Stimulated activated CD8-positive, alpha-beta memory T cell treated with anti-CD3 and anti-CD28 coated beads, Interleukin-15, amount 100 ng/mL, for 4 hours (primary cell): ENCODE measurements at places on chromosomes 2 and 18.

GRCh38 chr2:235827585-235827992, 333.7 kb downstream of the AGAP1 start:
- DNase-seq: no peak

GRCh38 chr2:64866797-64867196, 122.4 kb upstream of the SLC1A4 start:
- DNase-seq: no peak

GRCh38 chr2:191401287-191401686, 156.1 kb downstream of the MYO1B start:
- no peak for DNase-seq

- no peak for DNase-seq
These were observed 37.3 kb downstream of the CAPN13 start for GRCh38 chr2:30769891-30770462.

DNA sequence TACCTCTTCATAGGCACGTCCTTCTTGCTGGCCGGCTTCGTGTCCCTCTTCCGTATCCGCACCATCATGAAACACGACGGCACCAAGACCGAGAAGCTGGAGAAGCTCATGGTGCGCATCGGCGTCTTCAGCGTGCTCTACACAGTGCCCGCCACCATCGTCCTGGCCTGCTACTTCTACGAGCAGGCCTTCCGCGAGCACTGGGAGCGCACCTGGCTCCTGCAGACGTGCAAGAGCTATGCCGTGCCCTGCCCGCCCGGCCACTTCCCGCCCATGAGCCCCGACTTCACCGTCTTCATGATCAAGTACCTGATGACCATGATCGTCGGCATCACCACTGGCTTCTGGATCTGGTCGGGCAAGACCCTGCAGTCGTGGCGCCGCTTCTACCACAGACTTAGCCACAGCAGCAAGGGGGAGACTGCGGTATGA, 2.3 kb downstream of the FZD7 start:
- DNase-seq: no peak

GRCh38 chr2:44663471-44664073, 277.9 kb upstream of the SIX3 start:
- no peak for DNase-seq

GRCh38 chr18:47522359-47522758, 270.9 kb upstream of the SKOR2 start:
- no peak for DNase-seq

DNA sequence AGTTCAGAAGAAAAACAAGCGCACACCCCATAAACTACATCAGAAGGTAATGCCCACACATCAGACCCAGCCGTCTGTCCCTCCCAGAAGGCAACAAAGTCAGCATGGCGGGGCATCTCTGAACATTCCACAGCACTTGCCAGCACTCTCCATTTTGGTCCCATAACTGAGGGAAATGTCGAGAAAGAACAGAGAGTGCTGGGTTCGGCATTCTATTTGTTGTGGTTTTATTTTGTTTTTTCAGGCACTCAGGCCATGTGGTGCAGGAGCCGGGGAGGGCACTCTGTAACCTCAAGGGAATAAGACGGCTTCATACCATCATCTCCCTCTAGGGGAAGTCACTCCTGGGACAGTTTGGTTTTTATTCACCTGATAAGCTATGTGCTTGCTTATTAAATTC, 156.0 kb downstream of the SEPTIN10 start:
- no peak for DNase-seq

GRCh38 chr18:49886891-49887764, 73.8 kb upstream of the ACAA2 start:
- DNase-seq: no peak

DNA sequence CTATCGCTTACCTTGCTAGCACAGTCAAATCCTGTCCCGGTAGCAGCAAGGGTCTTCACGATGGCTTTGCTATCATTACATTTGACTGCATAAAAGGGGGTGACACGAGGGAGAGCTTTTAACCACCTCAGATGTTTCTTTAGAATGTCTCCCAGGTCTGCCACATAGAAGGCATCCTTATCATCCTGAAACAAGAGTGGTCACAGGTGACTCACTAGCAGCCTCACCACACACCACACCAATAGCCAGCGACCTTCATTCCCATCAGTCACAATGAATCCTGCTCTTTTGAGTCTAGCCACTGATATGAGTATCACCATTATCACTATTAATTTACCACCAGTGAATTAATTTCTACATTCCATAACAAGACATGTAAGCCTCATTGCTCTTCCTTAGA, 3.7 kb downstream of the ODC1 start:
- no peak for DNase-seq

- DNase-seq: no peak
These were observed 14.1 kb upstream of the GPR55 start for GRCh38 chr2:230939066-230939591.

DNA sequence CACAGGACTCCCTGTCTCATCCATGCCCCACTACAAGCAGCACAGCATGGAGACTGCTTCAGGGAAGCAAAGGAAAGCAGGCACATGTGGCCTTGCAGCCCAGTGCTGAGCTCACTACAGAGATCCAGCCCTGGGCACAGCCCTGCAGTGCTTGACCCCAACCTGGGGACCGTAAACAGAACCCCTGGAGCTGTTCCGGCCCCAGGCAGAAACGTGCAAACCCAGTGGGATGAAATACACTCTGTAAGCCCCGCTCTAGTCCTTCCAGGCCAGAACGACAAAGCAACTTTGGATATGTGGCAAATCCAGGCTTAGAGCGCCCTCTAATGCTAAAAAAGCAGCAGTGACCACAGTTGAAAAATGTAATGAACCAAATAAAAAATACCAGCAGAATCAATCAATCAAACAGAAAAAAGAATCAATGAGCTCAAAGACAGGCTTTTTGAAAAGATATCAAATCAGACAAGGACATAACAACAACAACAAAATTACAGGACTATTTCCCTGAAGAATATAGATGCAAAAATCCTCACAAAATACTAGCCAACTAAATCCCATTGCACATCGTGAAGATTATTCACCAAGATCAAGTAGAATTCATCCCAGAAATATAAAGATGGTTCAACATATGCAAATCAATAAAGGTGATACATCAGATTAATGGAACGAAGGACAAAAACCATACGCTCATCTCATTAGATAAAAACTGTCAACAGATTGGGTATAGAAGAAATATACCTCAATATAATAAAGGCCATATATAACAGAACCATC, 45.6 kb downstream of the ZNF519 start:
- no peak for DNase-seq

DNA sequence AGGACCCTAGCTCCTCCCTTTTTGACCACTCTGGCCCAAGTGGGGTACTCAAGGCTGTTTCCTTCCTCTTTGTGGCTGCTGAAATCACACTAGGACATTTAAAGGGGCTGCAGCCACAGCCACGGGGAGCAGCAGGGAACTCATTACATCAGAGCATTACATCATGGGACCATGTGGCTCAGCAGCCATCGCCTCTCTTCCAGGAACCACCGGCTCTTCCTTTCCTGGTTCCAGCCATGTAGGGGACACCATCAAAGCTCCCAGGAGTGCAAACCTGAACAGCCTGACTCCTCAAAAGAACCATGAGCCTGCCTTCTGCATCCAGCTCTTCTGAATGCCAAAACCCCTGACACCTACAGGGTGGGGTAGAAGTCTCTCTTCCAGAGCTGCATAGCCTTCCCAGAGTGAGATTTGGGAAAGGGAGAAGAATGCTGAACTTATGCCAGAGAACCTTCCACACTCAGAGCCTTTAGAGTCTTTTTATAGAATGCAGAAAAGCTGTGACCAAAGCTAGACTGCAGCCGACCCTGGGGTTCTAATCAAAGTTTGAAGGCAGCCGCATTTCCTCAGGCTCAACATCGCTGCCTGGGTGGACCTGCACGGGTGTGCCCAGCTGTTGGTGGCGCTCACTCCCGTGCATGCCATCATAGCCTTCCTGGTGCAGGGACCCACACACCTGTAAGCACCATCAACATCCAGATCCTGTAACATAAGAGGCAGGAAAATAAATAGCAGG, 121.7 kb downstream of the KLHL29 start:
- DNase-seq: no peak

DNA sequence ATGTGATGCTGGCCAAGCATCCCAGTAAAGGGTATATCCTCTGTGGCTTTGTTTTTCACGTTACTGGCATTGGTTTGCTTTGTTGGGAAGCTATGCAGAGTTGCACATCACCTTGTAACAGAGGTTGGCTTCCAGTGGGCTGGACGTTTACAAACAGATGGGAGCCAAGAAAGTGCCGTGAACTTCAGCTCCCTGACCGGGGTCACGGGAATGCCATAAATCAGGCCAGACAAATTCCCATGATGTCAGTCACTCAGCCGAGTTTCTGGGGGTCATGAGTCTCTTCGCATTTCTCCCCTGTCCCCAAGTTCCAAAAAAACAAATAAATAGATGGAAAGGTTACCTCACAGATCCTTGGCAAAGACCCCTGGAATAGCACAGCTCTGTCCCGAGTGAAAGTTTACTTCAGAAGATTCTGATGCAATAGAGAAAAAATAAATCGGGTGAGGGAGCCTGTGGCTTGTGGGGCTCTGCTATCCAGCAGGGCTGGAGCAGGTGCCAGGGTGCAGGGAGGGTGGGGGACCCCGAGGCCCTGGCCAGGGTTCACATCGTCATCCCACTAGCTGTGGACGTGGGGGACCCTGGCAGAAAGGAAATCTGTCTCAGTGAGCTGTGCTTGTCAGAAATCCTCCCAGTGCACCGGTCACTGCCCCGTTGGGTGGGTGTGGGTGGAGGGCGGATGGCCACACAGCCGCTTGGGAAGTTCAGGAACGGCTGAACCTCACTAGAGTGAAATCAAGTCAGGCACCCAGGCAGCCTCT, 27.8 kb downstream of the TWIST2 start:
- no peak for DNase-seq

DNA sequence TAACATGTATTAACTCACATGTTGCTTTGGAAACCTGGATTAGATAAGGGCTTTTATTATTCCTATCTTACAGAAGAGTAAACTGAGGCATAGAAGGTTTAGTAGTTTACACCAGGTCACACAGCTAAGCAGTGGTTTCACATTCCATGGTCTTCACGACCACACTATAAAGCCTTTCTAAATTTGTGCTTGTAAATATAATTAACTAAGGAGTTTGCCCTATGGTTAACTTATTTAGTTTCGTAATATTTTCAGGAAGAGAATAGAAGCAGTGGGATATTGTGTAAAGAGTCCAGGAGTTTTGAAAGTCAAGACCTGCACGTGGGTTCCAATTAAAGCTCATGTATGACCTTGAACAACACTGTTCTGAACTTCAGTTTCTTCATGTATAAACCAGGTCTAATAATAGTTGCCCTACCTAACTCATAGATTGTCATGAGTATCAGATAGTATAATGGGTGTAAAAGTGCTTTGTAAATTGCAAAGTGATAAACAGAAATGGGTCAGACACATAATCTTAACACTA, 19.5 kb upstream of the SOS1 start:
- DNase-seq: no peak

- no peak for DNase-seq
These were observed 248.3 kb upstream of the COL3A1 start for GRCh38 chr2:188725746-188726360.

DNA sequence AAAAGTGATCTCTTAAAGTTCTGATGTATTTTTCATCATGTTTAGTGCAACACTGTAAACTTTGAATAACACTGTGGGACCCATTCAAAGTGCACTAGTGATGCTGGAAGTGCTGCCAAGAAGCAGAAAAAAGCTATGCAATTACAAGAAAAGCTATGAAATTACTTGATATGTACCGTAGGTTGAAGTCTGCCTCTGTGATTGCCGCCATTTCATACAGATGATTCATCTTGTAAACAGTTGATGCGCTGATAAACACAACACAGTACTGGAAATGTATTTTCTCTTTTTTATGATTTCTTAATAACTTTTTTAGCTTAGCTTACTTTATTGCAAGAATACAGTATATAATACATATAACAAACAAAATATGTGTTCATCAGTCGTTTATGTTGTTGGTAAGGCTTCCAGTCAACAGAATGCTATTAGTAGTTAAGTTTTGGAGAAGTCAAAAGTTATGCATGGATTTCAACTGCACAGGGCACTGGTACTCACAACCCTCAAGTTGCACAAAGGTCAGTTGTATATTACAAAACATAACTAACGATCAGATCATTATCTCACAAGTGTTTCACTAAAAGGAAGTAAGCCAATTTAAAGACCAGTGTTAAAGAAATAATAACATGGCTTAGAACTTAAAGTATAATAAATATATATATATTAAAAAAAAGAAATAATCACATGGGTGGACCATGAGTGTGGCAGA, 82.0 kb downstream of the SGPP2 start:
- no peak for DNase-seq
